NCI-H1694 (cell line): ENCODE measurements at places on chromosomes 12 and 14.

GRCh38 chr14:33457021-33457420, 493.9 kb downstream of the EGLN3 start:
- DNase-seq, result no peak

GRCh38 chr12:49345051-49345824, 1.4 kb upstream of the DNAJC22 start:
- no peak for DNase-seq

- no peak for DNase-seq
These were observed 14.7 kb downstream of the P2RX4 start for GRCh38 chr12:121224591-121224990.

DNA sequence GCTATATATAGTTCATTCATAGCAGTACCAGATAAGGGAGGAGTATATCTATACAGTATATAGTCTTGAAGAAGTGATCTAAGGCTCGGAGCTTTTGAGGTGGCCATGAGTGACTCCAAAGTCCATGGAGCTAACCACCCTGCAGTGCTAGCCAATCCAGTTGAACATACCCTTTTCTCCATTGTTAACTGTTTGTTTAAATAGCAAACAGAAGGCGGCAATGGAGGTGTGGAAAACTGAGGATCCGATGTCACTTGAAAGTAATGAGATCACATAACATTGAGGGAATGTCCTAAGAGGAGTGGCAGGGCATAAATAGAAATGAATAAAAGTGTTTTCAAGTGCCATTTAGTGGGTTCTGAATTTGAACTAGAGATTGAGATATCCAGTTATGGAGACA, 12.4 kb upstream of the SNAPC1 start:
- no peak for DNase-seq

DNA sequence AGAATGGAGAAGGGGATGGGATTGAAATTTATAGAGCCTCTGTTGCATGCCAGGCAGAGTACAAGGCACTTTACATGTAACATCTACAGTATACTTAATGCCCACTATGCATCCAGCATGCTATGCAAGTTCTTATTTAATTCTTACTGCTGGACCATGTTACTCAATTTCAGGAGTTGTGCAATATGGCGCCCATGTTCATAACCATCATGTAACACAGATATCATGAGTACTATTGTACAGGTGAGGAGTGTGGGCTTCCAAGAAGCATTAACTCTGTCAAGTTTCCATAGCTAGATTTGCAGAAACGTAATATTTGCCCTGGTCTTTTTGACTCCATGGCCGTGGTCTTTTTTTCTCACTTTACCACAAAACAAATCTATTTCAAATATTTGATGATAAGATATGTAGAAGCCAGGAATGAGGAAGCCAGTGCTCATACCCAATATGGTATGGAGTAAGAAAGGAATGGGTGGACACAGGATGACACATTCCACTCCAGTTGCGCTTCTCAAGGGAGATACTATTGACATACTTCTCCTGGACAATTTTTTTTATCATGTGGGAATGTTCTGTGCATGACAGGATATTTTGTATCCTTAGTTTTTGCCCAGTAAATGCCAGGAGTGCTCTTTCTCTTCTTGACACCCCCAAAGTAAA, 191.8 kb downstream of the C12orf75 start:
- DNase-seq, result no peak
